ENCODE measurements at places on chromosomes 7 and 10. TPM values are rescaled to one million over a fixed set of nuclear protein-coding genes. Genes with fewer than 3 reads are reported as not detected.

DNA sequence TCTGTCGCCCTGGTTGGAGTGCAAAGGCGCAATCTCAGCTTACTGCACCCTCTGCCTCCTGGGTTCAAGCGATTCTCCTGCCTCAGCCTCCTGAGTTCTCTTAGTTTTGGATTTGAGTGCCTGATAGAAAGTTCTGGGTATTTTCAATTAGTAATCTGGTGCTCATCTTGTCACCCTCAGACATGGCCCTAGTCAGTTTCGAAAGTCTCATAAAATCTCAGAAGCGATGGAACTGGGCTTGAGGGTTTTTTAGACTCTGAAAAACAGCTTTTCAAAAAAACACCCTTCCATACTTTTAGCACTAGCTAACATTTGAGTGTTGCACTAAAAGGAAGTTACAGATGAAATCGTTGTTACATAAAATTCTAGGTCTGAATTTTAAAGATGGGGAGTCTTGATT lies 9.4 kb upstream of the PIP4K2A start:
- H3K4me1 ChIP-seq: no peaks in the 10 kb centered on the region
- no peak overlapping the region for H3K27ac ChIP-seq
- no peaks in the 10 kb centered on the region for H3K36me3 ChIP-seq
- no peak for DNase-seq
- H3K27me3 ChIP-seq: no peaks in the 10 kb centered on the region

MEOX2 gene
- 0.19 TPM for total RNA-seq

ADRA2A gene
- total RNA-seq: 7.3 TPM

DNA sequence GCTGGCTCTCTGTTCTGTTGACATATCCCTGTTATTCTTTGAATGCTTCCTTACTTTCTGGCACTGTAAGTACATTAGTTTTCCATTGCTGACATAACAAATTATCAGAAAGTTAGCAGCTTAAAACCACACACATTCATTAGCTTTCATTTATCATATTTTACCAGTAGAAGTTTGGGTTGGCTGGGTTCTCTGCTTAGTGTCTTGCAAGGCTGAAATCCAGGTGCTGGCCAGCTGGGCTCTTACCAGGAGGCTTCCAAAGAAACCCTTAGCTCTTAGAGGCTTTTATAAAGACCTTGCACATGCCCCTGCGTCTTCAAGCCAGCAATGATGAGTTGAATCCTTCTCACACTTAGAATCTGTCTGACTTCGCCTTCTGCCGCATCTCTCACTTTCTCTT lies 160.6 kb downstream of the MLLT10 start:
- H3K36me3 ChIP-seq: peaks cover 4% of the 10 kb centered on the region
- no peak for DNase-seq
- no peaks in the 10 kb centered on the region for H3K27me3 ChIP-seq
- H3K4me3 ChIP-seq: no peak overlapping the region
- H3K4me1 ChIP-seq: no peaks in the 10 kb centered on the region

GRCh38 chr7:128910569-128910945 lies at the start of gene KCP:
TSS of gene KCP (minus strand) at chr7:128910709. CDS start at chr7:128910676, 33 bp downstream.
- H3K27ac ChIP-seq: no peak within 1 kb of the TSS
- no peak for DNase-seq
- no peaks in the 10 kb centered on the region for H3K36me3 ChIP-seq
- H3K27me3 ChIP-seq: peaks cover 59% of the 10 kb centered on the region
- peaks cover 4% of the 10 kb centered on the region for H3K4me1 ChIP-seq
- H3K4me3 ChIP-seq: peak within 1 kb of the TSS; percentile 52

DNA sequence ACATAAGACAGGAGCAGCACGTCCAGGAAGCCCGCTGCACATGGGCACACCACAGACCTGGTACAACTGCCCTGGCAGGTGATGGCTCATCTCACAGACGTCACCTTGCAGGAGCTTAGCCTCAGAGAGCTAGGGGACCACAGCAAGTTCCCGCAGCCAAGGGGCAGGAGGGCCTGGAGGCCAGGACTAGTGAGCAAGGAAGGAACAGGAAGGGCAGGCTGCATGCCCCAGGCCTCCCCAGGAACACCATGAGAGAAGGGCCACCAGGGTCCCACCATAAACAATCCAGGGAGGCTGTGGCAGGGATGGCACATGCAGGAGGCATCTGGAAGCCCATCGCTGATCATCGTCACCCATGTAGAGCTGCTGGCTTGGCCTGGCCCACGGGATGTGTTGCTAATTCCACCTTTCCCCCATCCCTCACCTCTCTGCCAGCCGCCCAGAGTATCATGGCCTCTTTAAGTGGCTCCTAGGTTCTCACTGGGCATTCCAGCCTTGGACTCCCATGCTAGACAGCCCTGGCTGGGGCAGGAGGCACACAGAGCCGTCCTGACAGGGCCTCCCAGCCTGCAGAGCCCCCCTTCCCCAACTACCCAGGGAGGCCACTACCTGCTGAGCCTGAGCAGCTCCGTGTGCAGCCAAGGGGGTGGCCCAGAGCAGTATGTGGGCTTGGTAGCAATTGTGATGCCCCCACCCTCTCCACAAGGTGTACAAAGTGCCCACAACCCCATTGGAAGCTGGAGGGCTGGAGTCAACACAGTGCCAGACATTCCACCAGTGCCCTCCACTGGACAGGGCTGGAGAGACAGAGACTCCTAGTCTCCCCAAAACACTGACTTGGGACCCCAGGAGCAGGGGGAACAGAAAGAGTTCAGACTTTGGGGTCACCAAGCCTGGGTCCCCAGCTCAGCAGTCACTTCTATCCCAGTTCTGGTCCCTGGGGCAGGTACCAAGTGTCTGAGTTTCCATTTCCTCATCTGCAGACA lies 35.5 kb downstream of the GRID1 start:
- DNase-seq: no peak
- H3K27ac ChIP-seq: no peak overlapping the region
- H3K27me3 ChIP-seq: no peaks in the 10 kb centered on the region
- H3K4me3 ChIP-seq: no peak overlapping the region
- H3K36me3 ChIP-seq: no peaks in the 10 kb centered on the region

DNA sequence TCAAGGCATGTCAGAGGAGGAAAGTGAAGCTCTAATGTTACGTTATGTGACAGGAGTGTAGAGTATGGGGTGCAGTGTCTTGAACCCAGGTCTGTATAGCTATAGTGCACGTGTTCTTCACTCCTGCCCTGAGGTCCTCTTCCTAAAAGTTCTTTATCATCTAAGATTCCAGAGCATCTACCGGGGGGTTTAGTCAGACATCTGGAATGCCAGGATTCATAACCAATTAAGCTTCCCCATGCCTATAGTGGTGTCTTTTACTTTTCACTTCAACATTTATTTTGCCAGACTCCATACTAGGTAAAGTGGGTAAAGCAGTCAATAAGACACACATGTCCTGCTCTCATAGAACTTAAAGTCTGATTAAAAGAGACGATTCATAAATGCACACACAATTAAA lies 22.4 kb downstream of the PPP1R3C start:
- no peaks in the 10 kb centered on the region for H3K4me1 ChIP-seq
- H3K36me3 ChIP-seq: no peaks in the 10 kb centered on the region
- no peak overlapping the region for H3K27ac ChIP-seq
- no peak for DNase-seq

DNA sequence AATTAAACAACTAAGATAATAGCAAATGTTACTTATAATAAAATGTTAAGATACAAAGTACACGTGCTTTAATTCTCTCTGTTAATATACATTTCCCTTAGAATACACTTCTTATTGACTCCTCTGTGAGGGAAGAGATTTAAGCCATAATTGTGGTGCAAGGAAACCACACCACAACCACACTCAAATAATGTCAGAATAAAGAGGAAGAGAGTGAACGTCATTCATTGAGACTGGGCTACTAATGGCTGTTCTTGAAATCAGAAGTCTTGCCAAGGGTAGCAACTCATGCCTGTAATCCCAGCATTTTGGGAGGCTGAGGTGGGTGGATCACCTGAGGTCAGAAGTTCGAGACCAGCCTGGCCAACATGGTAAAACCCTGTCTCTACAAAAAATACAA lies 10.0 kb downstream of the FAM171A1 start:
- no peak overlapping the region for H3K4me3 ChIP-seq
- no peak for DNase-seq
- H3K4me1 ChIP-seq: no peaks in the 10 kb centered on the region
- no peaks in the 10 kb centered on the region for H3K36me3 ChIP-seq
- H3K27ac ChIP-seq: no peak overlapping the region

DNA sequence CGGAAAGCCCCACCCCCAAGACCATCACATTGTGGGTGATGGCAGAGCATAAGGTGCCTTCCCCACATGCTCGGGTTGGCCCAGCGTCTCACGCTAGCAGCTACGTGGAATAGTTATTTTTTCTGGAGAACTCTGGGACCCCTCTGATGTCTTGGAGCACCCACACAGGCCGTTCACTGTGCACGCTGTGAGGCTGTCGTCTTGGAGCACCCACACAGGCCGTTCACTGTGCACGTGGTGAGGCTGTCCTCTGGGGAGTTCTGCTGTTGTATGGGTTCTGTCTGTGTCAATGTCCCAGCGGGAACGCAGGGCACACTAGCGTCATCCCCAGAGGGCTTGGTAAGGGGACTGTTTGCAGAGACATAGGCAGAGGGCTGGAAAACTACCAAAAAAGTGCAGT lies 38.8 kb upstream of the FAM20C start:
- DNase-seq: no peak
- H3K27me3 ChIP-seq: no peaks in the 10 kb centered on the region
- H3K4me1 ChIP-seq: peaks cover 18% of the 10 kb centered on the region
- no peaks in the 10 kb centered on the region for H3K36me3 ChIP-seq

IQUB gene
- total RNA-seq: 0.96 TPM

ANKRD61 gene
- total RNA-seq: 0.42 TPM

GRCh38 chr10:97399843-97400545 lies 1.1 kb downstream of the RRP12 start:
- H3K36me3 ChIP-seq: peaks cover 3% of the 10 kb centered on the region
- H3K4me1 ChIP-seq: peaks cover 7% of the 10 kb centered on the region
- no peaks in the 10 kb centered on the region for H3K27me3 ChIP-seq

FLNC gene
- total RNA-seq: 12.0 TPM

DNA sequence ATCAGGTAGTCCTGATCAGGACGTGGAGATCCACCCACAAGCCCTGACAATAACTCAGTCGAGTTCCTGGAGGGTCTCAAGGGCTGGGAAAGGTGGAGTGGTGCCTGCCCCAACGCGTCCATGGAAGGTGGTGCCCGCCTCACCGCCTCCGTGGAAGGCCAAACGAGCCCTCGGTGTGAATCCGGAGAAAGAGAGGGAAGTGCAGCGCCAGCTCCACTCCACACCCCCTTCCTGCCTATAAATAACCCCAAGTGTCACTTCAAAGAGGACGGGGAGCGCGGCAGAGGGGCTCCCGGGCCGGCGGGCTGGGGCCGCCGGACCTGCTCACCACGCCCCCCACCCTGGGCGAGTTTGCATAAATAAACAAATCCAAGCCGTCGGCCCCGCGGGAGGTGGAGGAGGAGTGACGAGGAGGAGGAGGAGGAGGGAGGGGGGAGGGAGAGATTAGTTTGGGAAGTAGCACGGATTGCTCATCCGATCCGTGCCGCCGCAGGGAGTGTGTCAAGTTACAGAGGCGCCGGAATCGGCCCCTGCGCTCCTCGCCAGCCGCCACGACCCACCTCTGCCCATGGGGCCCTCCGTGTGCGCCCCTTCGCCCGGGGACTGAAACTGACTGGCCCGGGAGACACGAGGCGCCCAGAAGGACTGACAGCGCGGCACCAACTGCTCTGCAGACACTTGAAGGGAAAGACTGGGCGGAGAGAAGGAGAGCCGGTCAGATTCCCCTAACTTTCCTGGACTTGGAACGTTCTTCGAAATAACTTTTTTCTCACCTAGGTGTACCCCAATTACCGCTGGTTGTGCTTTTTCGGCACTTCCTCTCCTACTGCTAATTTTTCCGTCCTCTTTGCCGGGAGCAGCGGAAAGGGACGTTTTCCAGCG lies at the start of gene COL13A1:
COL13A1 (plus strand) TSS at position 473 of the 882 bp plus-strand sequence. CDS start 518 bp downstream, outside the sequence.
- H3K4me3 ChIP-seq: peak within 1 kb of the TSS; percentile 65
- DNase-seq: peak; percentile 89
- peaks cover 14% of the 10 kb centered on the region for H3K4me1 ChIP-seq
- H3K27me3 ChIP-seq: peaks cover 22% of the 10 kb centered on the region

- DNase-seq: no peak
- H3K36me3 ChIP-seq: no peaks in the 10 kb centered on the region
- no peak overlapping the region for H3K4me3 ChIP-seq
- no peaks in the 10 kb centered on the region for H3K4me1 ChIP-seq
- H3K27me3 ChIP-seq: no peaks in the 10 kb centered on the region
Observed at GRCh38 chr7:151821226-151821625, 55.7 kb downstream of the PRKAG2 start.

DNA sequence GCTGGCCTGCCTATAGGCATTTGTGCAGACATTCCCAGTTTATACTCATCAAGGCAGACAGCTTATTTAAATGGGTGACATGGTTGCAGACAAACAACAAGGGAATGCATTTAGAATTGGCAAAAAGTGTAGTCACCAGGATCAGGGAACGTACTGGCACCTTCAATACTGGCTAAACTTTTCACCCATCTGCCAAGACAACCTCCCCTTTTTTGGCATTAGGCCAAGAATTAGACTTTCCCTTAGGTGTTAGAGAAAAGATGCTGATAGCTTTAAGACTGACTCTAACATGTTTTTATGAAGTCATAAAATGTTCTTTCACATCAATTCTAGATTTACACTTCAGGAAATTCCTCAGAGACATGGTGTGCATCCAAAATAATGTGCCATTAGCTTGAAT lies 365.9 kb downstream of the PHTF2 start:
- no peak overlapping the region for H3K4me3 ChIP-seq
- H3K4me1 ChIP-seq: peaks cover 5% of the 10 kb centered on the region
- H3K36me3 ChIP-seq: no peaks in the 10 kb centered on the region
- no peaks in the 10 kb centered on the region for H3K27me3 ChIP-seq
- H3K27ac ChIP-seq: no peak overlapping the region

DNA sequence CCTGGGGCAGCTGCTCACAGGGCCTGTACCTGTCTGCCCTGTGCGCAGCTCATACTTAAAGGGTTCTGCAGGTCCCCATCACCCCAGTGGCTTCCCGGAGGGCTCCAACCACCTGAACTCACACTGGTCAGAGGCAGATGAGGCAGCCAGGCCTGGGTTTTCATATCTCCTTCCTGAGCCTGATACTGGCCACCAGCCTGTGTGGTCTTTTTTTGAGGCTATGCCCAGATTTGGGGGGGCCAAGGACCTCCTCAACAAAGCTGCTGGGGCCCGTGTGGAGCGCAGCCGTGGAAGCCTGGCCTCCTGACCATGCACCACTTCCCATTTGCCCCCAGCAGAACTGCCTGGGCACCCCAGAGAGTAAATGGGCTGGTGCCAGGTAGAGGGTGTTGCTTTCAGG lies 25.7 kb downstream of the PNLIPRP2 start:
- DNase-seq: no peak
- H3K4me3 ChIP-seq: no peak overlapping the region
- H3K27ac ChIP-seq: no peak overlapping the region
- no peaks in the 10 kb centered on the region for H3K27me3 ChIP-seq
- no peaks in the 10 kb centered on the region for H3K4me1 ChIP-seq

GRCh38 chr7:75931680-75932079 lies 16.7 kb downstream of the POR start:
- H3K27ac ChIP-seq: no peak overlapping the region
- no peaks in the 10 kb centered on the region for H3K4me1 ChIP-seq
- no peak overlapping the region for H3K4me3 ChIP-seq
- DNase-seq: no peak
- H3K27me3 ChIP-seq: no peaks in the 10 kb centered on the region

All from H1 (cell line).